Astrocyte (in vitro differentiated cells and primary cell): ENCODE measurements at places on chromosomes 4 and X. TPM values are rescaled to one million over a fixed set of nuclear protein-coding genes. Genes with fewer than 3 reads are reported as not detected.
A peak's percentile ranks its signal among the peaks of the same experiment; 100 is the strongest.

NPY2R gene
- 0.09 TPM in 1 of 2 replicates, not detected in the other for total RNA-seq

CSAG1 gene
- total RNA-seq: 0.75 and 1.2 TPM in 2 replicates

TEX13B gene
- total RNA-seq: not detected in 2 replicates

KIF4A gene
- total RNA-seq: 1.7 and 3.0 TPM in 2 replicates

ZNF674 gene
- total RNA-seq: 4.6 and 5.5 TPM in 2 replicates

PNMA6F gene
- total RNA-seq: not detected in 2 replicates

STK26 gene
- total RNA-seq: 64.7 and 69.4 TPM in 2 replicates

GRCh38 chrX:40380655-40381488 lies 199.9 kb upstream of the ATP6AP2 start:
- H3K36me3 ChIP-seq: no peaks in the 10 kb centered on the region
- no peak overlapping the region for H3K4me3 ChIP-seq
- H3K4me1 ChIP-seq: no peaks in the 10 kb centered on the region

DNA sequence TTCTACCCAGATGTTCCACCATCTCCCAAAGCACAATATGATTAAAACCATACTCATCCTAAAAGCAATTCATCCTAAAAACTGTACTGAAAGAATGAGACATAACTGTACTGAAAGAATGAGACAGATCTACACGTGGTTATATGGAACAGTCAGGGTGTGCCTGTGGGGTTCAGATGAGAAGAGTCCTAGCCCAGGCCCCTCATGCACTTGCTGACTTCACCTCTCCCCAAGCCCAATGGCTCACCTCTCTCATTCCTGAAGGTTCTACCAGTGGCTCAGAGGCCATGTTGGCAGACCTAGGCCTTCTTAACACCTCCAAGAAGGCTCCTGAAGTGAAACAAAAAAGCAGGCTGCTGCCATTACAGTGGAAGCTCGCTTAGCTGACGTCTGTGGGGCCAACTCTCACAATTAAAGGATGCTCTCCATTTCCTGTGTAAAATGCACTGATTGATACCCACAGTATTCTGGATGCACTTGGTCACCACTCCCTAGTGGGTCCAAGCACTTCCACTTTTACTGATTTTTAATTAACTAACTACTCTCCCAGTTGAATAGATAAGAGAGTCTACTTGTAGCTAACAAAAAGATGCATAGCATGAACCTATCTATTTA lies 3.8 kb downstream of the PLAC1 start:
- no peaks in the 10 kb centered on the region for H3K27me3 ChIP-seq
- no peak overlapping the region for H3K27ac ChIP-seq
- H3K4me1 ChIP-seq: no peaks in the 10 kb centered on the region
- DNase-seq: no peak
- H3K4me3 ChIP-seq: no peak overlapping the region
- no peaks in the 10 kb centered on the region for H3K36me3 ChIP-seq

DNA sequence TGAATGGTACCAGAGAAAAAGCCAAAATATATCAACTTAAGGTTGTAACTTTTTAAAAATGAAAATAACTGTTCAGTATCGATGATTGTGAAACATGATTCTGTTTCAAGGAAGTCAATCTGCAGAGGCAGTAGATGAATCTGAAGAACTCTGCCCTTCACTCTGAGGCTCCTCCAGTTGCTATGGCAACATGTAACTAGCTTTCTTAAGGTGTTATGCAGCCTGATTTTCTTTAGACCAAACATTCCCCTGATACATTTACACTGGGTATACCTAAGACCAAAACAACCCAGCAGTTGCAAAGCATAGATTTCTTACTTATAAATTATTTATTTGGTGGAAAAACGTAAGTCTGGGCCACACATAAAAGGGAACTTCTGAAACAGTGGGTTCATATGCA lies 133.6 kb upstream of the RASGEF1B start:
- H3K4me3 ChIP-seq: no peak overlapping the region
- H3K36me3 ChIP-seq: no peaks in the 10 kb centered on the region
- DNase-seq: no peak
- H3K27ac ChIP-seq: no peak overlapping the region

GRCh38 chr4:151475035-151475714 lies 66.2 kb downstream of the FHIP1A start:
- H3K27me3 ChIP-seq: no peaks in the 10 kb centered on the region
- DNase-seq: peak; percentile 54
- no peak overlapping the region for H3K27ac ChIP-seq
- H3K36me3 ChIP-seq: no peaks in the 10 kb centered on the region

- no peak overlapping the region for H3K4me3 ChIP-seq
- no peak for DNase-seq
- no peaks in the 10 kb centered on the region for H3K27me3 ChIP-seq
- H3K4me1 ChIP-seq: no peaks in the 10 kb centered on the region
- no peak overlapping the region for H3K27ac ChIP-seq
These were observed 12.1 kb downstream of the HHIP start for GRCh38 chr4:144658015-144658567.

DNA sequence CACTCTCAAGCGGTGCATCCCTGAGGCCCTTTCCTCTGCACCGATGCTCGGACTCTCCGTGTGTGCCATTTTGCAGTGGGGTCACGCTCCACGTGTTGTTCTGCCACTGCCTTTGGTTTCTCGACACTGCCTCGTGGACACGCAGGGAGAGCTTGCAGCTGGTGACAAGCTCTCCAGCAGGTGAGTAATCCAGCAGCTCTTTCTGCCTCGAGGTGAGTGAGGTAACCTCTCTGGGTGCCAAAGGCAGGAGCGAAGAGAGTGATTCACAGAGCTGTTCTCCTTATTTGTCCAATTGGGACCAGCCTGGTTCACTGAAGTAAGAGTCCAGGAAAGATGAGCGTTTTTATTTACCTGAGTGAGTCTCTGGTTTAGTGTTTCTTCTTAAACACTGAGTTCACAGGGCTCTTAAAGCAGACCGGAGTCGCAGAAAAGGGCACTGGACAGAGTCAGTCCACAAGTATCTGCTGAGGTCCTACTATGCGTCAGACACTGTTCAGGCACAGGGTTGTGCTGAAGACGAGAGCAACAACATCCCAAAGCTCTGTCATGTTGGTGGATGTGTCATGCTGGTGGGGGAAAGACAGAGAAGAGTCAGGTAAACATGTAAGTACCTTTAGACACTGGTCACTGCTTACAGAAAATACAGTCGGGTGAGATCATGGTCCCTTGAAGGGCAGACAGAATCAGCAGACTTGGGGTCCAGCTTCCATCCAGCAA lies 61.8 kb downstream of the FHDC1 start:
- no peak overlapping the region for H3K4me3 ChIP-seq
- no peaks in the 10 kb centered on the region for H3K36me3 ChIP-seq
- no peaks in the 10 kb centered on the region for H3K4me1 ChIP-seq
- no peak for DNase-seq
- H3K27ac ChIP-seq: no peak overlapping the region

DNA sequence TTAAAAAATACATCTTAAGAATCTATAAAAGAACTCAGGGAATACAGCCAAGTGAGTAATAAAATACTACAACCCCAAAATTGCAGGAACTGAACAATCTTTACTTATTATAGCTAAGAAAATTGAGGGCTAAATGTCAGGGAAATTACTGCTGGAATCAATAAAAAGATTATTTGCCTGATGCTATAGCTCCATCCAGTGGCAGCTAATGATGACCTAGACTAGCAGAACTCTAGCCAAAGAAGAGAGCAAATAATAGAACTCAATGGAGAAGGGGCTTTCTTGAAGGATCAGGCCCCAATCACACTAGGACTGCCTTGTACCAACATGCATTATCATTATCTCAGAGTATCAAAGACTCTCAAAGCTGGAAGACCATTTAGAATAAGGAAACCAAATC lies 85.0 kb upstream of the FAM241A start:
- no peak overlapping the region for H3K27ac ChIP-seq
- H3K4me1 ChIP-seq: no peaks in the 10 kb centered on the region
- H3K27me3 ChIP-seq: no peaks in the 10 kb centered on the region
- H3K36me3 ChIP-seq: no peaks in the 10 kb centered on the region
- DNase-seq: no peak
- no peak overlapping the region for H3K4me3 ChIP-seq

- H3K27ac ChIP-seq: no peak overlapping the region
- H3K4me1 ChIP-seq: no peaks in the 10 kb centered on the region
- no peaks in the 10 kb centered on the region for H3K36me3 ChIP-seq
These were observed 60.7 kb upstream of the ALB start for GRCh38 chr4:73343432-73343831.

- H3K4me3 ChIP-seq: peak overlapping the region; percentile 1
- H3K27ac ChIP-seq: no peak overlapping the region
- no peaks in the 10 kb centered on the region for H3K27me3 ChIP-seq
- DNase-seq: no peak
These were observed 312.4 kb downstream of the DHRSX start for GRCh38 chrX:2188330-2188792.

- peaks cover 16% of the 10 kb centered on the region for H3K4me1 ChIP-seq
- no peaks in the 10 kb centered on the region for H3K36me3 ChIP-seq
- H3K4me3 ChIP-seq: no peak overlapping the region
These were observed 61.6 kb upstream of the NAP1L5 start for GRCh38 chr4:88759039-88759894.
